B cell (primary cell): ENCODE measurements at places on chromosomes 3 and 15. TPM values are rescaled to one million over a fixed set of nuclear protein-coding genes. Genes with fewer than 3 reads are reported as not detected.

Gene FAM107A
- not detected in 2 replicates for polyA plus RNA-seq

Gene CCRL2
- polyA plus RNA-seq = 2.8 and 3.3 TPM in 2 replicates

Gene SEMA5B
- not detected in 2 replicates for polyA plus RNA-seq

Gene SLC25A20
- polyA plus RNA-seq = 5.7 and 19.9 TPM in 2 replicates

Gene PXYLP1
- polyA plus RNA-seq = 1.4 and 2.0 TPM in 2 replicates

Gene WDR93
- polyA plus RNA-seq = 0.06 TPM in 1 of 2 replicates, not detected in the other

Gene CCR9
- 1.0 and 1.1 TPM in 2 replicates for polyA plus RNA-seq

Gene KBTBD8
- 31.6 and 48.8 TPM in 2 replicates for polyA plus RNA-seq

Gene HRG
- polyA plus RNA-seq = not detected in 2 replicates

Gene ARL13B
- polyA plus RNA-seq = 1.3 and 2.7 TPM in 2 replicates

Gene GNAT1
- not detected in 2 replicates for polyA plus RNA-seq

Gene PTH1R
- not detected in 2 replicates for polyA plus RNA-seq

Gene CYP1A2
- polyA plus RNA-seq = not detected in 2 replicates

Gene SPSB4
- not detected in 2 replicates for polyA plus RNA-seq

Gene SAMMSON
- polyA plus RNA-seq = not detected in 2 replicates

Gene C2CD4A
- polyA plus RNA-seq = not detected in 2 replicates

Gene LTF
- polyA plus RNA-seq = not detected in 2 replicates

Gene INO80
- 14.7 and 16.3 TPM in 2 replicates for polyA plus RNA-seq

Gene PLD1
- polyA plus RNA-seq = 0.24 TPM in 1 of 2 replicates, not detected in the other

Gene RBP2
- not detected in 2 replicates for polyA plus RNA-seq

Gene GP5
- 0.01 and 0.06 TPM in 2 replicates for polyA plus RNA-seq

Gene ATXN7
- polyA plus RNA-seq = 18.1 and 23.7 TPM in 2 replicates

Gene ZNF639
- 22.4 and 35.5 TPM in 2 replicates for polyA plus RNA-seq

Gene DPPA2
- 0.12 TPM in 1 of 2 replicates, not detected in the other for polyA plus RNA-seq

Gene TICRR
- 0.07 and 0.13 TPM in 2 replicates for polyA plus RNA-seq

Gene POLG
- 81.1 and 92.7 TPM in 2 replicates for polyA plus RNA-seq

Gene RHOV
- 0.09 TPM in 1 of 2 replicates, not detected in the other for polyA plus RNA-seq

Gene ARHGEF26
- not detected in 2 replicates for polyA plus RNA-seq

Gene NGLY1
- 24.2 and 35.0 TPM in 2 replicates for polyA plus RNA-seq

Gene TLR9
- polyA plus RNA-seq = 1.9 and 3.7 TPM in 2 replicates

Gene OXNAD1
- polyA plus RNA-seq = 4.0 and 5.5 TPM in 2 replicates

Gene PLSCR5
- not detected in 2 replicates for polyA plus RNA-seq

Gene TM6SF1
- polyA plus RNA-seq = 1.1 and 1.3 TPM in 2 replicates

Gene CFAP20DC
- polyA plus RNA-seq = 0.27 and 0.48 TPM in 2 replicates

Gene GRAMD2A
- not detected in 2 replicates for polyA plus RNA-seq

Gene CLSTN2
- not detected in 2 replicates for polyA plus RNA-seq
